Activated naive CD8-positive, alpha-beta T cell treated with anti-CD3 and anti-CD28 coated beads for 36 hours (primary cell): ENCODE measurements at places on chromosomes 11 and 22. TPM values are rescaled to one million over a fixed set of nuclear protein-coding genes. Genes with fewer than 3 reads are reported as not detected.

DNA sequence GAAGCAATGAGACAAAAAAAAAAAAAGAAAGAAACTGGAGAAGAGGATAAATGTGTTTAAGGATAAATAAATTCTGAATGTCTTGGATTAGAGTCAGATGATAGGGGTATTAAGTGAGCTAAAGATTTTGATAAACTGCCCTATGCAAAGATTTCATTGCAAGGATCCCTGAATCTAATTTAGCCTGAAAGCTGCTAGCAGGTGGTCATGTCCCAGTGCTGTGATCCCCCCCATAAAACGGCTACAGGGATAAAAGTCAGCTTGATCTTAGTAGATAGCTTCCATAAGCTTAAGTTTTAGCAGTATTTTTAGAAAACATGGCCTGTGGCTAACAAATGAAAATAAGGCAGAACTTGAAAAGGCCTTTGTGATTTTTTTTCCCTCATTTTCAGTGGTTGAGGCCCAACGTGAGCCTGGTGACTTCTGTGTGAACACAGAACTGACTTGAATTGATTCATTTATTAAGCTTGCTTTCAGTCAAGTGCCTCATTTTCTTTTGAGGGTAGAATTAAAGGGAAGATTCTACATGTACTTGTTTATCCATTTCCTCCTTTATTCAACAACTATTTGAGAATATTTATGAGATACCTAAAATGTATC, 44.5 kb downstream of the CD44 start:
- H3K4me1 ChIP-seq: peaks cover 73% of the 10 kb centered on the region
- no peak for DNase-seq
- H3K4me3 ChIP-seq: no peak overlapping the region
- H3K36me3 ChIP-seq: peaks cover 77% of the 10 kb centered on the region
- H3K27me3 ChIP-seq: no peaks in the 10 kb centered on the region
- H3K27ac ChIP-seq: peak overlapping the region; percentile 77

DNA sequence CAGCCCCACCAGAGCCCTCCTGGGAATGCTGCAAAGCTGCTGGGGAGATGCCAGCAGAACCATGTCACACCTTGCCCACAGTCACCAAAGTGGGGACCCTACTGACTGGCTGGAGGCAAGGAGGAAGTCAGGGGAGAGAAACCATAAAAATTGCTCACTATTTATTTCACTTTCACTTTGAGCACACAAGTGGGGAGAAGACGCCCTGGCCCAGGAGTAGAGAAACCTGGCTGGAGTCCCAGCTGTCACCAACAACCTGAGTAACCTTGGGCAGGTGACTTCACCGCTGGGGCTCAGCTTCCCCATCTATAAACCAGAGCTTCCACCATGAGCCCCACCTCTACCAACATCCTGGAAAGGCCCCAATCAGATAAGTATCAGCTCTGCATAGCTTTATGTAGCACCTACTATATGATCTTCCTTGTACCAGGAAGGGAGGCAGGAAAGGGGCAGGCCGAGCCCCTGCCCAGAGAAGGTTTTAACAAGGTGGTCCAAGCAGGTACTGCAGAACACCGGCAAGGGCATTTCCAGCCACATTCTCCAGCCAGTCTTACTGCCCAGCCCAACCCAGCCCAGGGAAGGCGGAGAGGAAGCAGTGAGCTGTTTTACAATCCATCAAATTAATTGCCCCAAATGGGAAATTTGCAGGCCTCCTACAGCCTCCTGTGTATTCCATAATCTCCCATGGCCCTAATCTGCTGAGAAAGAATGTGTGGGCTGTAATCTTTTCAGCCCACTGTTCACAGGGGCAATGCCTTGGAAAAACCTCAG, 27.6 kb downstream of the PLEKHA7 start:
- peak; percentile 74 for DNase-seq
- peaks cover 28% of the 10 kb centered on the region for H3K4me1 ChIP-seq
- peak overlapping the region; percentile 70 for H3K27ac ChIP-seq
- H3K4me3 ChIP-seq: no peak overlapping the region
- no peaks in the 10 kb centered on the region for H3K27me3 ChIP-seq

DNA sequence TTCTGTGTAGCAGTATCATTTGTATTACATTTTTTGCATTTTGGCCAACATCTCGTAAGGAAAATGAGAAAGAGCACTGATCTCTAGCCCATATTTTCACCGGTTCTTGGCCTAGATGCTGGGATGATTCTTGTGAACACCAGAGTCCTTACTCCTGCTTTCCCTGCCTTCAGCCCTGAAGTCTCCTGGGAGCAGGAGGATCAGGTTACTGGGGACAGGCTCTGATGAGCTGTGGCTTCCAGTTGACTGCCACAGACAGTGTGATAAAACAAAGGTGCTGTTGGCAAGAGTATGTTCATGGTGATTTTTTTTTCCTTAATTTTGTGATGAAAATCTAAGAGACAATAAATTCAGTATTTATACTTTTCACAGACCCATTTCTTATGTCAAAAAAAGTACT, 34.2 kb upstream of the ADSL start:
- no peak for DNase-seq
- H3K27me3 ChIP-seq: no peaks in the 10 kb centered on the region
- peaks cover 37% of the 10 kb centered on the region for H3K4me1 ChIP-seq
- H3K36me3 ChIP-seq: peaks cover 48% of the 10 kb centered on the region
- no peak overlapping the region for H3K27ac ChIP-seq
- no peak overlapping the region for H3K4me3 ChIP-seq

GRCh38 chr11:120073196-120073595, 64.7 kb downstream of the TRIM29 start:
- H3K36me3 ChIP-seq: no peaks in the 10 kb centered on the region
- no peak overlapping the region for H3K27ac ChIP-seq
- peaks cover 9% of the 10 kb centered on the region for H3K27me3 ChIP-seq
- no peak overlapping the region for H3K4me3 ChIP-seq
- peaks cover 2% of the 10 kb centered on the region for H3K4me1 ChIP-seq

DNA sequence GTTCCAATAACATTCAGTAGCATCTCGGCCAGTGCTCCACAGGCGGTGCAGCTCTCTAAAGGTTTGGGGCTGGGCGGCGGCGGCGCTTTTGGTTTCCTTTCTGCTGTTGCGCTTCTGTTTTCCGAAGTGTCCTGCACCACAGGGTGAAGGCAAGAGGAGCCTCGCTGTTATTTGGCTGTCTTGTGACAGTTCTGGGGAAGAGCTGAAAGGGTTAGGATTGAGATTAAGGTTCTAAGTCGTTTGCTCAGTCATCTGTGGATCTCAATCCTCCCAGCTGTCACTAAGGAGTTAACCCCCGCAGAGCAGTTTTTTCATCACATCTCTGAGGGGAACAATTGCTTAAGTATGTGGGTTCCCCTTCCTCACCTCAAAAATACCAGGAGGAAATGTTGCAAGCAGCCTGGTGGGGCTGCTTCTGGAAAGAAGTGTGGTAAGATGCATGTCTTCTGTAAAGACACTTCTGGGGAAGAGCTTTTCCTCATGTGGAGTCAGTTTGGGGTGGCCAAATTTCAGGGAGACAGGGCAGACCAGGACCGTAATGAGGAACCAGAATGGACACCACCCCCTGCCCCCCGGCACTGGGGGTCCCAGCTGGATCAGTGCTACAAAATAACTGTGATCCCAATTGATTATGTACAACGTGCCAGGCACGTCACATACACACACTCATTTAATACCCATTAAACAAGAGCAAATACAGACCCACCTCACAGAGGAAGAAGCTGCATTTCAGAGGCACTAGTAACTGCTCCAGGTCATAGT, 14.2 kb downstream of the TMEM121B start:
- H3K4me3 ChIP-seq: peak overlapping the region; percentile 65
- DNase-seq: peak; percentile 57
- H3K36me3 ChIP-seq: peaks cover 22% of the 10 kb centered on the region
- peak overlapping the region; percentile 84 for H3K27ac ChIP-seq

ELMOD1 gene
- not detected for total RNA-seq

MB gene
- total RNA-seq: not detected

KRTAP5-8 gene
- not detected for total RNA-seq
